ENCODE measurements at places on chromosomes 1 and 21.
A peak's percentile ranks its signal among the peaks of the same experiment; 100 is the strongest.

DNA sequence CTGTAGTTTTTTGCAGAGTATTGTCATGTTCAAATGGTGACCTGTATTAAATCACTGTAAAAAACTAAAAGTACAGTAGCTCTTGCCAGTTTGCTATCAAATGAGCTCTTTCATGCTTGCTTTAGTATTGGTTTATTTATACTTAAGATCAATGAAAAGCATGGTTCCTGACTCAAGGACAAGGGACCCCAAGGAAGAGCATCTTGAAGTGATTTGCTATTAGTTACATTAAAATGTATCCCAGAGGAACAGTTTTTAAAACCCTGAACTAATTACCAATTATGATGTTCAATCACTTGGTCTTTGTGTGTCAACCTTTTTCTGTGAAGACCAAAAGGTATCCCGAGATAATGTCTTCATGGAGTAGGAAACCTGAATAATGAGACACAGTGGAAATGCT is at the start of gene OR13G1:
Gene OR13G1, minus strand, starts transcription at position 101 of the 400 bp plus-strand sequence. CDS start 6,698 bp downstream, outside the sequence.
- no peak for DNase-seq

- DNase-seq: no peak
Measured at GRCh38 chr1:246640747-246641146, 74.5 kb downstream of the CNST start.

GRCh38 chr1:100583827-100584226 is 45.9 kb downstream of the GPR88 start:
- DNase-seq: no peak

DNA sequence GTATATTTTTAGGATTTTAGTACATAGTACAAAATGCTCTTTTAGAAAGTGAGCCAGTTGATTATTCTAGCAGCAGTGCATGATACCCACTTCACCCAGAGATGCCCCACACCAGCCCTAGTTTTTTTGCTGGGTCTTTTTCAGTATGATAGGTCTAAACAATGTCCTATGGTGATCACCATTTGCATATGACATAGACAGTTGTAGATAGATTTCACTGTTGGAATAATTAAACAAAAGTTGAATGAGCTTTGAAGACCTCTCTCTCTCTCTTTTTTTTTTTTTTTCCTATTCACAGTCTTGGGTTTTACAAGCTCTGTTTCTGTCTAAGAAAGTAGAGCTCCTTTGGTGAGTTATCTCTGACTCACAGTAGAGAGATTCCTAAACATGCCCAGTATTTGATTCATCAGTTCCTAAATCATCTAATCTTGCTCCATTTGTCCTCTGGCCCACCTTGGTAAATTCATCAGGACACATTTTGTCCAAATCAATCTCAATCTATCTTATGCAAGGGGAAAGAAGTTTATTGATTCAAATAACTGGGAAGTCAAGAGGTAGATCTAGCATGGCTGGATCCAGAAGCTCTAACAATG is 44.7 kb upstream of the VAV3 start:
- DNase-seq: peak; percentile 82

DNA sequence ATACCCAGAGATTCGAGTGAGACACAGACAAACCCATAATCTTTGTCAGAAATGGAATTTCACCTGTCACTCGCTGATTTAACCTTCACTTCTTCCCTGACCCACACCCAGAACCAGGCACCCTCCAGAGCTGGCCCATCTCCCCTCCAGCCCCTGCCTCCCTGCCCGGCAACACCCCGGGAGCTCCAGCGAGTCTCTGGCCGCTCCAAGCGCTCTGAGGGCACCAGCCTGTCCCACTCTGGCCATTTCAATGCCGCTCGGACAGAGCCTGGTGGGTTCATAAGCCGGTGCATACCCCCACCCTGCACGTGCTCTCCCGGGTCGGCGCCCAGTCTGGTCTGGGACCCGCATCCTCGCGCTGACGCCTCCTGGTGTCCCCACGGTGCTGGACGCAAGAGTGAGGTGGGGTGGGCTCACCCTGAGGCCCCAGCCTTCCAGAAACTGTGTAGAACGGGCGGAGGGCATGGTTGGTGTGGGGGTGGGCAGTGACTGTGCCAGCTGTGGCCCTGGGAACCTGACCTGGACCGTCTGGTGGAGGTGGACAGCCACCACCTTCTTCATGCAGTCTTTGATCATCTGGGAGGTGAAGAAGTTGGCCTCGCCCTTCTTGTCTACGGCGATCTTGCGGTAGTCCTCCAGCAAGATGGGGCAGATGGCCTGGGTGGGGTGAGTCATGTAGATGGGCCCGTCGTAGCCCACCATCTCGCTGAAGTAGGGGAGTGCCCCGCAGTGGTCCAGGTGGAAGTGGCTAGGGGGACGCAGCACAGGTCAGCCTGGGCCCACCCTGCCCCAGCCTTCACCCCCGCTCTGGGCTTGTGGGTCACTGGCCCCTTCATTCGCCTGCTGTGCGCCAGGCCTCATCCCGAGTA is 5.4 kb downstream of the INTS11 start:
- no peak for DNase-seq

GRCh38 chr1:41582351-41582750 is 97.9 kb upstream of the EDN2 start:
- no peak for DNase-seq

Data from A172 (cell line).